ENCODE measurements at places on chromosomes 2 and 18.

DNA sequence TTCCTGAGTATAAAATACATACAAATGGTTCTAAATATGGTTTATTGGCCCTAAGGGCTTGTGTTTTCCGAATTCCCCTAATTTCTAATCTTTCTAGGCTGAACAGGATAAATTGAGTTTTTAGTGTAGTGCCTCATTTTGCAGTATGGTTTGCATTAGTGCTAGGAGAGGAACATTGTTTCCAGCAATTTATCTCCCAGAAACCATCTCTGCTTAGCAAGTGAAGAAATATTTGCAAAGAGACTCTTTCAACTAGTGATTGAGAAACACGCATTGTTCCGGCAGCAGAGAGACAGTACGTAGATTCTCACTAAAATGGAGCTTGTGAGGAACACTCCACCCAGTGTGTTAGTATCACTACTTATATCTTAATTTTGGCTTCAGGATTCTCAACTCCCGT, 177.8 kb upstream of the EPAS1 start:
- H3K4me3 ChIP-seq, result no peak overlapping the region
- DNase-seq, result no peak
- no peaks in the 10 kb centered on the region for H3K27me3 ChIP-seq
- H3K36me3 ChIP-seq, result peaks cover 3% of the 10 kb centered on the region

DNA sequence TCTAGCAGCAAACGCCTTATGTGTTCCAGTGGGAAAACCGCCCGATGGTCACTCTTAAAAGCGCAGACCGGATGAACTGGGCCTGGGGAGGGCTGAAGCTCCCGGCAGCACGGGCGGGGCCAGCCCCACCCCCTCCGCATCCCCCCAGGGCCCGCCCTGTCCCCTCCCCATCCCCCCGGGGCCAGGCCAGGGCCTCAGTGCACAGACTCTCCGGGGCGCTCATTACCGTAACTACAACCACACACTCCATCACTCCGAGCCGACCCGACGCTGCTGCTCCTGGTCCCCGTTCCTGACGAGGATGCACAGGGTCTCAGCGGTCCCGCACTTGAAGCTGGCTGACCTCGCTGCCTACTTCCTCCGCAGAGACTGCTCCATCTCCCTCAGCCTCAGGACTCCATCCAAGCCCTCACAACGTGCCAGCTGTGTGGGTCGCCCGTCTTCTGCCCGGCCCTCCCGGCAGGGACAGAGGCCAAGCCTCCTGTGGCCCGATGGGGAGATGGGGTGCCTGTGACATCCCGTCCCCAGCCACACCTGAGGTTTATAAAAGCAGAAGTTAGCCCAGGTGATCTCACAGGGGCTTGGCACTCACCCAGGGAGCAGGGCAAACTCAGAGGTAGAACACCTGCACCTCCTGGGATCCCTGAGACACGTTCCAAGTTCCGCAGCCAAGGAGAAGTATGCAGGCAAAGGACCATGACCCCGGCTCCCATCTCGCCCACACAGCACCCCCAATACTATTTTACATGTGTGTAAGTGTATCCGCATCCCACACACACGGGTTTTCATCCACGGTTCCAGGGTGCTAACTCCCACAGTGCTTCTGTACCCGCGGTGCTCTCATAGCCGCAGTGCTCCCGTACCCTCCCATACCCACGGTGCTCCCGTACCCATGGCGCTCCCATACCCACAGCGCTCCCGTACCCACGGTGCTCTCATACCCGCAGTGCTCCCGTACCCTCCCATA, 36.0 kb downstream of the SLC66A2 start:
- no peak overlapping the region for H3K4me3 ChIP-seq
- peaks cover 30% of the 10 kb centered on the region for H3K36me3 ChIP-seq
- peaks cover 26% of the 10 kb centered on the region for H3K4me1 ChIP-seq
- H3K27ac ChIP-seq, result no peak overlapping the region
- peak; percentile 38 for DNase-seq

DNA sequence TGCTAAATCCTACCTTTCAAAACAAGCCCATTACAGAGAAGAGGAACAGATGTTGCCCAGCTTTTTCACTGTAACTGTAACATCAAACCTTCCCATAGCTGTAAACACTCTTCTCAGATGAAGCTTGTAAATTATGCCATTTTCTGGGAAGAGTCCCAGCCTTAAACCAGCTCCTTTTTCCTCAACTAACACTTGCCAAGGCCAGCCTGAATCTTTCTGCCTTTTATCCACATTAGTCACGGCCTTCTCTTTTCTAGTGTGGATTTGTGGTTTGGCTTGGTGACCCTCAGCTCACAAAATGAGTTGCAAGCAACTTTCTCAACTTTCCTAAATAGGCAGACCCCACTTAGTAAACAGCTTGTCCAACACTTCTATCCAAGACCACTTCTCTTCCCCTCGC, 90.2 kb downstream of the CABLES1 start:
- H3K4me1 ChIP-seq, result peaks cover 40% of the 10 kb centered on the region
- no peak overlapping the region for H3K4me3 ChIP-seq
- no peak for DNase-seq

DNA sequence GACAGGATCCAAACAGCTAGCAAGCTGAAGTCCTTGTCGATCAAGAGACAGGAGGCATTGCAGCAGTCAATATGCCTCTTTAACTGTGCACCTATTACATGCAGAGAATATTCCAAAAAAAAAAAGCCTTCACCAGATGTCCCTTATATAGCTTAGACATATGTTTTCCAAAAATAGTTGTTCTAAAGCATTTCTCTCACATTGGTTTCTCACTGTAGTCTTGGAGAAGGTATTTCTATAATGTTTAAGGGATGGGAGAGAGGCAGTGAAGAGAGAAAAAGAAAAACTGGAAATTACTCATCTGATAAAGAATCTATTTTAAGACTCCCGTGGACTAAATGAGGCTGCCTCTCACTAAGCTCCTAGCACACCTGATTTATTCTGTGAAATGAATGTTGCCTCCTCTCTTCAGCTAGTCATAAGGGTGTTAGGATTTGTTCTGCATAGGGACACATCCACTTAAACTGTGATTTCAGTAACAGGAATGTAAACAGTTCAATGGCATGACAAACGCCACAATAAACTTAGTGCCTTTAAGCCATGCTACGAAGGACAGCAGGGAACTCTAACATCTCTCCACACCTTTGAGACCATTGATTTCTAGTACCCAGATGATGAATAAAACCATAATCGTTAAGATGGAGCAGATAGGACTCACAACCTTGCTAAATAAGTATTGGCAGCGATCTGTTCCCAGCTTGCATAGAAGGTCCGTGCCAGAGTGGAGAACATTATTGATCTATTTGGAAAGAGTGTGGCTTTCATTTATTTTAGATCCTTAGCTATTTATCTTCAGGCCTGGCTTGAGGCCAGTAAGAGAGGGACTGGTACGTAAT, 98.6 kb upstream of the NCK2 start:
- DNase-seq, result no peak
- H3K27ac ChIP-seq, result no peak overlapping the region

DNA sequence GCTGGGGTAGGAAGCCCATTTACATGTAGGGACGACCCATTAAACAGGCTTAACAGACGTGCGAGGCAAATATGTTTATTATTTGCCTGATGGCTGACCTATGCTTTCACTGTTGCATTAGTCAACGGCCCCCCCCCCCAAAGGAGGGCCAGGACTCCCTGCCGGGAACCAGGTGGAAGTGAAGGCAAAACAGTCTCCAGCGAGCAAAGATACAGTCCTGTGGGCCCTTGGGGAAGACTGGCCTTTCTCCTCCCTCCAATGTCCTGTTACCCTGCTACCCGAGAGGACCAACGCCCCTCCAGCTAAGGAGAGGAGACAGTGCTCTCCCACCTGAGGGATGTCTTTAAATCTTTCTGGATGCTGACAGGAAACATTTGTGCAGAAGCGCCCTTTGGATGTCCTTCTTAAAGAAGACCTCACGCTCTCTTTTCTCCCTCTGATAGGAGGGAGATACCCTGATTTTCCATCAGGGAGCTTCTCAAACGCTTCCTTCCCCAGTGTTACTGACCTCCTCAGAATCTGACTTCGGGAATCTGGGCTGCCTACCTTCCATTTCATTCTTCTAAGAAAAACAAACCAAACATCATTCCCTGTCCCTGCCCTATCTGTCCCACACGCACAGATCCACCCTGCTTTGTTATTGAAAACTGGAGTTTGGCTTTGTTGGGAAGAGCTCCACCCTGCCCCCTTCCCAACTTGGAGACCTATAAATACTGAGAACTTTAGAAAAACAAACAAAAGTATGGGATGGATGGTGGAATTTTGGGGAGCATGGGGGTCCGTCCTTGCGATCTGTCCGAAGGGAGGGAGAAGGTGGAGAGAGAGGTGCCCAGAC, 135.9 kb upstream of the SIX3 start:
- no peak overlapping the region for H3K4me3 ChIP-seq
- H3K36me3 ChIP-seq, result peaks cover 4% of the 10 kb centered on the region
- H3K4me1 ChIP-seq, result peaks cover 8% of the 10 kb centered on the region
- H3K27ac ChIP-seq, result no peak overlapping the region

DNA sequence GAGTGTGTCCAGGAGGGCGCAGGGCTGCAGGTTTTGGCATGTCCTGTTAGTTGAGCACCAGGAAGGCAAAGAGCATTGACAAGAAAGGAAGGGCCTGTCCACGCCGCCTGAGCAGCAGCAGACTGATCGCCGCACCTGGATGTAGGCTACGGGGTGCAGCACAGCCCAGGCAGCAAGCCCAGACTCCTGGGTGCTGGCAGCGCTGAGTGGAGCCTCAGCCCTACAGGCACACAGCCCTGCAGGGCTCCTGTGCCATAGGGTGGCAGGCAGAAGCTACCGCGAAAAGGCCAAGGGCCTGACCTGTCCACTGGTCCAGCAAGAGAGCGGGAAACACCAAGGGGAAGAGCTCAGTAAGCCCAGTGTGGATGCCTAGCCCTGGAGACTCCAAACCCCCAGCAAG, 198.0 kb downstream of the HDAC4 start:
- no peak for DNase-seq
- peaks cover 11% of the 10 kb centered on the region for H3K4me1 ChIP-seq
- no peak overlapping the region for H3K4me3 ChIP-seq

DNA sequence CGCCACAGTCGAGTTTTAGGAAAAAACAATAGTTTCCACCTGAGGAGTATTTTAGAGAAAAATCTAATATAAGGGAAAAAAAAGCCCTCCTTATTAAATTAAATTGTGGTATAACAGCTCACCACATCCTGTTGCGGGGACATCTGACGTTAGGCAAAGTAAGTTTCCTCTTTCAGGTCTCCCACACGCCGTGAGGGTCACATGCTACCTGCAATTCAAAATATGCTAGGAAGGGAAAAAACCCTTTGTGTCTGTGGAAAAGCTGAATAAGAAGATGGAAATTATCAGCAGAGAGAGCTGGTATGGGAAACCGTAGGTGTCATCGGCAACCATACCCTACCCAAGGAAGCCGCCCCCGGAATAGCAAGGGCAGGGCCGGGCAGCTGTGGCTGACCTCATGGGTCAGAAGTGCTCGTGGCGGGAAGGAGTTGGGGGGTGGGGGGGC, 128.0 kb downstream of the NFATC1 start:
- peaks cover 2% of the 10 kb centered on the region for H3K36me3 ChIP-seq
- no peaks in the 10 kb centered on the region for H3K27me3 ChIP-seq
- peak overlapping the region; percentile 85 for H3K27ac ChIP-seq
- peak overlapping the region; percentile 57 for H3K4me3 ChIP-seq
- peaks cover 45% of the 10 kb centered on the region for H3K4me1 ChIP-seq

GRCh38 chr2:109513749-109514588, 99.8 kb downstream of the SEPTIN10 start:
- no peaks in the 10 kb centered on the region for H3K36me3 ChIP-seq
- peaks cover 9% of the 10 kb centered on the region for H3K27me3 ChIP-seq
- H3K4me1 ChIP-seq, result peaks cover 20% of the 10 kb centered on the region
- H3K27ac ChIP-seq, result peak overlapping the region; percentile 28
- peak; percentile 71 for DNase-seq

GRCh38 chr2:159795841-159796690, 1.9 kb downstream of the CD302 start:
- H3K36me3 ChIP-seq, result peaks cover 2% of the 10 kb centered on the region
- no peak overlapping the region for H3K27ac ChIP-seq
- peaks cover 47% of the 10 kb centered on the region for H3K27me3 ChIP-seq
- peaks cover 11% of the 10 kb centered on the region for H3K4me1 ChIP-seq
- H3K4me3 ChIP-seq, result no peak overlapping the region

Measured in activated CD8-positive, alpha-beta memory T cell treated with anti-CD3 and anti-CD28 coated beads, Interleukin-2, amount 10 ng/mL, durations not matched to agents 7 days and 5 days (primary cell).